Activated T-cell treated with anti-CD3 and anti-CD28 coated beads for 48 hours (primary cell): ENCODE measurements at places on chromosomes 3 and 15.

GRCh38 chr3:194732617-194733016 lies 46.9 kb downstream of the FAM43A start:
- no peak for DNase-seq

DNA sequence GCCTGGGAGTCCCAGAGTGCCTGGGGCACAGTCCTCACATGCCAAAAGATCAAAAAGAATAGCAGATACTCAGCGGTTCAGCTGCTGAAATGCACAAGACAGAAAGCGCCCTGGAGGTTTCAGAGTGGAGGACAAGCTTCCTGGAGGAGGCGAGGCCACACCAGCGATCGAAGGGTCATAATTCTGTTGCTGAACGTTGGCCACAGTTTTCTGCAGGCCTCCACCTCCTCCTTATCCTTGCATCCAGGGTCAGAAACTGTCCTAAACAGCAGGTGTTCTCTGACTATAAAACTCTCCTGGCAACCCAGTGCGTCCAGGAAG lies 220.3 kb upstream of the LINGO1 start:
- DNase-seq: no peak

- no peak for DNase-seq
Measured at GRCh38 chr15:100898661-100899462, 19.2 kb downstream of the ALDH1A3 start.

DNA sequence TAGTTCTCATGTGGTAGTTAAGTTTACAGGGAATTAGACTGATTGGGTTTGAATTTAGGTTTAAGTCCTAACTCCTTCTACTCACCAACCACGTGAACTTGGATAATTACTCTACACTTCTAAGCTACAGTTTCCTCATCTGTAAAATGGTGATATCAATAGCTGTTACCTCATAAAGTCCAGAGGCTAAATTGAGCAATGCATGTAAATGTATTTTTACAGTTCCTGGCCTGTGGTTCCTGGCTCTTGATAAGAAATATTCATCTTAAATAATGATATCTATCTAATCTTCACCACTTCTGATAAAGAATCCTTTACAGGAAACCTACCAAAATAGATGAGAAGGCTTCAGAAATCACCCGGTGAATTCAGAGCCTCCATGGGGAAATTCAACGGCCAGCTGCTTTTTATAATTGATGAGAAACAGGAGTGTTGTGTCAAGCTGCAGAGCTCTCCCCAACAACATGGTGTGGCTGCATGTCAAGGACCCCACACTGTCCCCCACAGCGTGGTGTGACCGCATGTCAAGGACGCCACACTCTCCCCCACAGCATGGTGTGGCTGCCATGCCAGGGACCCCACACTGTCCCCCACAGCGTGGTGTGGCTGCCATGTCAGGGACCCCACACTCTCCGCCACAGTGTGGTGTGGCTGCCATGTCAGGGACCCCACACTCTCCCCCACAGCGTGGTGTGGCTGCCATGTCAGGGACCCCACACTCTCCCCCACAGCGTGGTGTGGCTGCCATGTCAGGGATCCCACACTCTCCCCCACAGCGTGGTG lies 80.8 kb upstream of the PEX5L start:
- DNase-seq: no peak

DNA sequence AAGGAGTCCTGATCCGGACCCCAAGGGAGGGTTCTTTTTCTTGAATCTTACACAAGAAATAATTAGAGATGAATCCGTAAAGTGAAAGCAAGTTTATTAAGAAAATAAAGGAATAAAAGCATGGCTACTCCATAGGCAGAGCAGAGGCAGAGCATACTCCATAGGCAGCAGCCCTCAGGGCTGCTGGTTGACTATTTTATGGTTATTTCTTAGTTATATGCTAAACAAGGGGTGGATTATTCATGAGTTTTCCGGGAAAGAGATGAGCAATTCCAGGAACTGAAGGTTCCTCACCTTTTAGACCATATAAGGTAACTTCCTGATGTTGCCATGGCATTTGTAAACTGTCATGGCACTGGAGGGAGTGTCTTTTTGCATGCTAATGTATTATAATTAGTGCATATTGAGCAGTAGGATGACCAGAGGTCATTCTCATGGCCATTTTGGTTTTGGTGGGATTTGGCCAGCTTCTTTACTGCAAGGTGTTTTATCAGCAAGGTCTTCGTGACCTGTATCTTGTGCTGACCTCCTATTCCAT lies 42.2 kb downstream of the C3orf38 start:
- DNase-seq: no peak

GRCh38 chr3:197501496-197501878 lies 54.3 kb downstream of the BDH1 start:
- no peak for DNase-seq

DNA sequence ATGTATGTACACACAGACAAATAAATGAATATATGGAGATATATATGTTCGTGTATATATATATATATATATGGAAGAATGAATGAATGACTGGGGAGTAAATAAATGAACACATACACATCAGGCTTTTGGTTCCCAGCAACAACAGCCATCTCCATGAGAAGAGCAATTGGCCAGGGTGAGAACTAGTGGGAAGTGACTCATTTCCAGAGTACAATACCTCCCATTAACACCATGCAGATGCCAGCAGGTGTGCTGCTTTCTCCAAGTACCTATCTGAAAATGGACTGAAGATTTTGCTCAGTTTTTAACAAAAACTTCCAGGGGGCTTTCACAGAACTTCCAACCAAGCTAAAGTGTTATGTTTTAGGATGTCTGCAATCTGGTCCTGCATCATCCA lies 179.8 kb upstream of the SLC2A2 start:
- no peak for DNase-seq

DNA sequence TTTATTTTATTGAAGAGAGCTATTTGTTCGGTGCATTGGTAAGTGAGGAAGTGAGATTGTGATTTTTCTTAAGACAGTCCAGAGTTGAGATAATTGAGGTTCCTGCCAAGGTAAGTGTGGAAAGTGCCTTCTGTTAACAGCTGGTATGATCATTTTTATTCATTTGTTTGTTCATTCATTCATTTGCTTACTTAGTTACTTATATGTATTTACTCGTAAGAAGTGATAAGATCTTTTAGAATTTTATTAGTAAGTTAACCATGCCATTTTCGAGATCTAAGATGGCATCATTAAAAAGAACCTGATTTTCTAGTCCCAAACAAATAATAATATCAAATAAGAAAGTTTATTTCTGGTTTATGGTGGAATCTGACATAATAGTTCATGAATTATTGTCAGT lies 150.0 kb downstream of the GHSR start:
- no peak for DNase-seq

GRCh38 chr15:63156755-63157117 lies 541 bp downstream of the RPS27L start:
- DNase-seq: no peak

DNA sequence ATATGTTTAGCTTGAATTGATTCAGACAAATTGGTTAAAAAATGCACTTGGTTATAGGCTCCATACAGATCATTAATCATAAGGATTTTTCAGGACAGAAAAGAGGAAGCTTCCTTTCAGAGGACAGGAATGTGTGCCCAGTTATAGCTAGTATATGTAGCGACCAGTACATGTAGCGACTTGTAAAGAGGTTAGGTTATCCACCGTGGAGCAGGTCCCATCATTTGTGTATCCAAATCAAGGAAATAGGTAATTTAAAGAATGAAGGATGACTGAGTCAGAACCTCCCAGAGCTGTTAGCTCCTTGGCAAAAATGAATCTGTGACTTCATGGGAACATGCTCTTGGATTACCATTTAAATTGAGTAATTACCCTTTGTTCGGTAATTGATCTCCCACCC lies 15.8 kb upstream of the P2RY12 start:
- no peak for DNase-seq

DNA sequence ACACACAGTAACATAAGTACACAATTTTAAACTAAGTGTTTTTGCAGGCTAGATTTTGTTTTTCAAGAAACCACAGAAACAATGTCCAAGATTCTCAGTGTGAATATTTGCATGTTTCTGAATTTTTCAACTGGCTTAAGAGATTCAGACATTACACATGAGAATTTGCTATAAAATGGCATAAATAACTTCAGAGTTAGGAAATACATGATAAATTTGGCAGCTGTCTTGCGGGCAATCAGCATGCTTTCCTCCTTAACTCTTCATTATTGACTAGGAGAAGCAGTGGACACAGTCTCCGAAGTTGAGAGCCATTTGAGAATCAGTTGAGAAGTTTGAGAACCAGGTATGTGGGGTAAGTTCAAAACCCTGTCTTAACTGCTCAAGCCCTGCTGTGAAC lies 625.6 kb upstream of the SGO1 start:
- no peak for DNase-seq

- no peak for DNase-seq
Measured at GRCh38 chr3:87069021-87069420, 78.1 kb upstream of the VGLL3 start.

GRCh38 chr15:89018207-89018606 lies 70.0 kb upstream of the ABHD2 start:
- DNase-seq: no peak

GRCh38 chr3:18469775-18470174 lies 44.6 kb upstream of the SATB1 start:
- no peak for DNase-seq

DNA sequence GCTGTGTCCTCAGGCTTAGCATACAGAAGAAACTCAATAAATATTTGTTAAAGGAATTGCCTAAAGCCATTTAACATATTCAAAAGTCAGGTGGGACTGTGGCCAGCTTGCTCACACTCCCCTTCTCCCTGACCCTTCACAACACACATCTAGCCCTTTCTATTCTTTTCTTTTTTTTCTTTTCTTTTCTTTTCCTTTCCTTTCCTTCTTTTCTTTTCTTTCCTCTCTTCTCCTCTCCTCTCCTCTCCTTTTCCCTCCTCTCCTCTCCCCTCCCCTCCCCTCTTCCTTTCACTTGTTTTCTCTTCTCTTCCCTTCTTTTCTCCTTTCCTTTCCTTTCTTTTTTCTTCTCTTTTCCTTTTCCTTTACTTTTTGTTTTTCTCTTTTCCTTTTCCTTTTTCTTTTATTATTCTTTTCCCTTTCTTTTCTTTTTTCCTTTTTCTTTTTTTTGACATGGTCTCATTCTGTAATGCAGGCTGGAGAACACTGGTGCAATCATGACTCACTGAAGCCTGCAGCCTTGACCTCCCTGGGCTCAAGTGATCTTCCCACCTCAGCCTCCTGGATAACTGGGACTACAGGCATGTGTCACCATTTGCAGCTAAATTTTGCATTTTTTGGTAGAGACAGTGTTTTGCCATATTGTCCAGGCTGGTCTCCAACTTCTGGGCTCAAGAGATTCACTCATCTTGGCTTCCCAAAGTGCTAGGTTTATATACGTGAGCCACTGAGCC lies 377.8 kb downstream of the GRM7 start:
- no peak for DNase-seq

- no peak for DNase-seq
Measured at GRCh38 chr3:73674280-73674679, 49.5 kb upstream of the PDZRN3 start.

GRCh38 chr3:108377384-108377783 lies 81.0 kb downstream of the HHLA2 start:
- no peak for DNase-seq

DNA sequence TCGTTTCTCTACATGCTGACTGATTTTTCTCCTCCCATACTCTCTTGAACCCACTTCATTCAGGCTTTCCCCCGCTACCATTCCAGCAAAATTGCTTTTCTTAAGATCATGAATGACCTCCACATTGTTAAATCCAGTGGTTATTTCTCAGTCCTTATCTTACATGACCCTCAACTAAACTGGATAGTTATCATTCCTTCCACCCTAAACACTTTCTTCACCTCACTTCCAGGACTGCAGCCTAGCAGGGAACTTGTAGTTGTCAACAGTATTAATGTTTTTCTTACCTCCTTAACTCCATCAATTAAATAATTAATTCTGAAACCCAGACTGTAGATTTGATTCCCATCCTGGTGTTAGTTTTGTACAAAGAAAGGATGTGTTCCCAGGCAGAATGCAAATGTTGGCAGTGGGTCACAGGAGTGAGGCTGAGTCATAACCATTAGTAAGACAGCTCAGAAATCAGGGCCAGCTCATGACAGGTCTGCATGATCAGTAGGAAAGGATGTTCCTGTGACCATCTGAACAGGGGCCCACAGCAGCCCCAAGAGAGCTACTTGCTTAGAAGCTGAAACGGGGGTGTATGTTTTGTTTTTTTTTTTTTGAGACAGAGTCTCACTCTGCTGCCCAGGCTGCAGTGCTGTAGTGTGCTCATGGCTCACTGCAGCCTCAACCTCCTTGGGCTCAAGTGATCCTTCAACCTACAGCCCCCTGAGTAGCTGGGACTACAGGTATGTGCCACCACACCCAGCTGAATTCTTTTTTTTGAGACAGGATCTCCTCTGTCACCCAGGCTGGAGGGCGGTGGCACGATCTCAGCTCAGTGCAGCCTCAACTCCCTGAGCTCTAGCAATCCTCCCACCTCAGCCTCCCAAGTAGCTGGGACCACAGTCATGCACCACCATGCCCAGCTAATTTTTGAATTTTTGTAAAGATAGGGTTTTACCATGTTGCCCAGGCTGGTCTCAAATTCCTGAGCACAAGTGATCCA lies 9.1 kb downstream of the BCL2L10 start:
- no peak for DNase-seq

DNA sequence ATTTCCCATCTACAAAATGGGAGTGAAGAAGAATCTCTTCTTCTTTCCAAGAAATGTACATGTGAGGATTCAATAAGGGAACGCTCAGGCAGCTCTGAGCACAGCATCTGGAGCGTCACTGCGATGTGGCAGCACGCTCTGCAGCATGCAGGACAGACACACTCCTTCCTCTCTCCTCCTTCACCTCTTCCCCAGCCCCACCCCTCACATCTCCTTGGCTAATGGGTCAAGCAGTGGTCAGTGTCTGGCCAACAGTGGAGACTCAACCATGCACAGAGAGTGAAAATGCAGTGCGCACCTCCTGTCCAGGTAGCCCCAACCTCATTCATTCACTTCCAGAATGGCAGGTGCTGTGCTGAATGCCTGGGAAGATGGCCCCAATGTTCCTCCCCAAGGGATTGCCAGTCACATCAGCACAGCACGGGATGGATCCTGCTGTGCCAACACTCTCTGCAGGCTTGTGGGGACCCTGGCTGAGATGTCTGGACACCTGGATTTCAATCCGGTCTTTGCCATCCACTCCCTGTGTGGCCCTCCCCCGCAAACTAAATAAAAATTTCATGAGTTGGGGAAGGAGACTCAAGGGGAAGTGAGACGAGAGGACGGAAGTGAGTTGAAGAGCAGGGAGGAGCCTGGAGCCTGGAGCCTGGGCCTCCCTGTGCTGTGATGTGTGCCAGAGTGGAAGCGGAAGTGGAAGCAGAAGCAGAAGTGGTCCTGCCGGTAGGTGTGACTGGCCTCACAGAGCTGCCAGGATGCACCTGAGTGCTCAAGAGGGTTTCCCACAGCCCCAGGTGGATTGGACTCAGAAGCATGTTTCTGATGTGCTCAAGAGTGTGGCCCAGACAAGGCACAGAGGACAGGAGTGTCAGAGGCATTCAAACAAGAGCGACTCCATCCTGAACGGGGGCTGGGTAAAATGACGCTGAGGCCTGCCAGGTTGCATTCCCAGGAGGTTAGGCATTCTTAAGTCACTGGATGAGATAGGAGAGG lies 163.9 kb downstream of the SMAD6 start:
- no peak for DNase-seq

DNA sequence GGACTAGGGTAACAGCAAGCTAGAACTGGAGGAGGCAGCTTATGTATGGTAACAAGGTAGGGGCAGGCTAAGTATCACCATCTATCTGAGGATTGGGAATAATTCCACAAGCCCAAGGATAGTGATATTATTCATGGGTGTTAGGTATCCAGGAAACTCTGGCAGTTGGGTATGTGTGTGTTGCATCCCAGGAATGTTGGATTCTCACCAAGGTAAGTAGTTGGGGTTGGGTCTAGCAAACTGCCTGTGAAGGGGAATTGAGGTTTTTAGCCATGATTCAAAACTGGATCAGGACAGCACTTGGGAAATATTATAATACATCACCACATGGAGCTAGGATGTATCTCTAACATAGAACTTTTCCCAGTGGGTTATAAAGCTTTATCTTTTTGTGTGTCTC lies 626.4 kb upstream of the GOLIM4 start:
- no peak for DNase-seq
